ENCODE measurements at places on chromosomes 7 and 10. TPM values are rescaled to one million over a fixed set of nuclear protein-coding genes. Genes with fewer than 3 reads are reported as not detected.

GRCh38 chr10:98295907-98296306 is 27.9 kb upstream of the LOXL4 start:
- DNase-seq, result no peak

PON3 gene
- total RNA-seq, result 0.55 TPM

DNA sequence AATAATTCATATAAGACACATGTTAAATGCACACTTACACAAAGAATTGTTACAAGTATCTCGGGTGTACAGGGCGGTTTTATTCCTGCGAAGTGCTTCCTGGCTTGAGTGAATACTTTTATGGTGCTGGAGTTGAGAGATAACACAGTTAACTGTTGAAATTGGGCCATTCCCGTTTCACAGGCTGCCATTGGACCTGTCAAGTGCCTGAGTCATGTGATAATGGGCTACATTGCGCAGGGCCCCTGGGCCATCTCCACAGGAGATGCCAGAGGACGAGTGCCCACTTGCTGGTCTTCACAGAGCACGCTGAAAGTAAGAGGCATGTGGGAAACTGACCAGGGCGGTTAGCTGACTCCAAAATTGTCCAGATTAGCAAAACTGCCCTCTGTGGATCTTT is 4.8 kb downstream of the FBH1 start:
- no peak for DNase-seq

DNA sequence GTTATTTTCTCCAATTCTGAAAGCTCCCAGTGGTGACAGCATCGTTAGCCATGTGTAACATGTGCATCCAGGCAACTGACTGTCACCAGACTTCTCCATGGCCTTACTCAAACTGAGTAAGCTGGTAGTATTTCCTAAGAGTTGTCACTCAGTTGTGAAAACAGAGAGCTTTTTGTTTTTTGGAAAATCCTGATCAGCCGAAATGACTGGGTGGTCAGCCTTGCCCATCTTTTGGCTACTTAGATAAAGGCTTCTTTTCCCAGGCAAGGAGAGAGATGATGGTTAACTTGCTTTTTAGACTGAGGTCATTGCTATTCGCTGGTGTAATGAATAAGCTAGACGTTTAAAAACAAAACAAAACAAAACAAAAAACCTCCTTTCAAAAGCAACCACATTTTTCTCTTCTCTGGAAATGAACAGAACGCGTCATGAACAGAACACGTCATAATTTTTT is 159.5 kb upstream of the KLF14 start:
- DNase-seq, result no peak

Measured in aorta (tissue), 5 donors.